NCI-H146 (cell line): ENCODE measurements at places on chromosomes 4 and X.

DNA sequence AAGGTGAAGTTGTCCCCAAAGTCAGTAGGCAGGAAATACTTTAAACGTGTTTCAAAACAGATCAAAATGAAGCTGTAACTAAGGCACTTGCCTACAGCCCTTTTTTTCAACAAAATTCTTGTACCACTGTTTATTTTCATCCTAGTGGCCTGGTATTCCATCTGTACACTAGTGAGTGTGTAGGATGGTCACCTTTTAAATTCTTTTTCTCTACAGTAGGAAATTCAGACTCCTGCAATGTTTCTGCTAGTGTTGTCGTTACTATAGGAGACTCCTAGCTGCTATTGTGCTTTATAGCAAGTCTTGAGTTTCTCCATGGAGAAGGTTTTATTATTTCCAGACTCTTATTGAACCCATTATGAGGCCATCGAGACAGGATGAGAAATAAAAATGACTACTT lies 7.0 kb upstream of the NHS start:
- no peak for DNase-seq

DNA sequence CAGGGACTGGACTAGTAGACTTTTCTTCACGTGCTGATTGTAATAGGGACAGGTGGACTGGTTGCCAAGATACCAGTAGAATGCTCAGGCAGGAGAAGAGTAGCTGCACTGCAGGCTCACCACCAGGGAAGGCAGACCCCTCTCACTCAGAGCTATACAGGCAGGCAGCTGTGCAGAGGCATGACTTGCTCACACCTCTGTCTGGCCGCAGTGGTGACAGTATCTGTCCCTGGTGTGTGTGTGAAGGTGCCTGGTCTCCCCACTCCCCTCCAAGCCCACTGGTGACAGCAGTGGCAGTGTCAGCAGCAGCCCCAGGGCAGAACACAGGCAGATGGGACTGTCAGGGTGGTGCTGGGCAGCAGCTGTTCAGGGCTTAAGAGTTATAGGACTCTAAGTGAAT lies 140.7 kb downstream of the RPS6KA6 start:
- peak; percentile 52 for DNase-seq

DNA sequence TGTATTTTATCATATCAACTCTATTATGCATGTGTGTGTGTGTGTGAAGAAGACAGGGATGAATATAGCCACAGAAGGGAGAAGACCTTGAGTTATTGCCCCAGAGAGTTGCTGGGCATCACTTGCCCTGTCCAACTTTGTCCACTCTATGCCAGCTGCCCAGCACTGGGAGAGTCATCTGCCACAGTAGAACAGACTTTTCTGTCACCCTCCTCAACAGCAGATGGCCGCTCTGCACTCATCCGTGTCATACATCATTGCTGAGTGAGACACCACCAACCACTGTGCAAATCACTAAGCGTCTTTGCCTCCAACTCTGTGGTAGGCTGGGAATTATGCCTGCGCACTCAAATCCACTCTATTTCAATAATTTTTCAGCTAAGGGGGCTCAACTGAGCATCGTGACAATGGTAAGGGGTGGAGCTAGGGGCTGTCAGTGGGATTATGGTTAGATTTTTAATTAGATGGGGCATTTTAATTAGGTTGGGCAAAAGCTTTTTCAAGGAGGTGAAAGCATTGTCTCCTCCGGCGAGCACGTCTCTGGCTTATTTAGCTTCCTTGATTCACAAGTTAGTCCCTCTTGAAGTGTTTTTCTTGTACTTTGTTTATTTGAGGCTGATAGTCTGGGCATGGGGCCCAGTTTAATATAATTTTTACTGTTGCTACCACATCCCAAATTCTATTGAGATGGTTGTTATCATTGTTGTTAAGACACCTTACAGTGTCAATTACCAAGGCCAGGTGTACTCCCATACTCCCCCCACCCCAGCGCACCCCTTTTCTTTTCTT lies 100.1 kb upstream of the KLF3 start:
- DNase-seq: no peak

- DNase-seq: peak; percentile 50
Measured at GRCh38 chrX:38804682-38805431, 3.6 kb downstream of the MID1IP1 start.

DNA sequence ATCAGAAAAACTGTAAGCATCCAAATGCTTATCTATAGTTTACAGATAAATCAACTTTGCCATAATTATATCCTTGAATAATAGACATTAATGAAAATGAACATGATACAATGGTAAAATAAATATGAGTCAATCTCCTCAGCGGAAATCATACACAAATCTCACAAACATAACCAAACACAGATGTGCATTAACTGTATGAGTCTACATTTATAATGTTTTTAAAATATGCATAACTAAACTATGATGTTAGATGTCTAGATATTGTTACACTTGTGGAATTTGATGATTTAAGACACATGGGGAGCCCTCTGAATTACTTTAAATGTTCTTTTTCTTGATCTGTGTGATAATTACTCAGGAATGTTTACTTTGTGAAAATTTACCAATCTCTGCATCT lies 951.2 kb downstream of the TECRL start:
- DNase-seq: no peak

GRCh38 chr4:90215286-90215685 lies 88.1 kb downstream of the CCSER1 start:
- no peak for DNase-seq

- DNase-seq: no peak
Measured at GRCh38 chr4:107991945-107992630, 2.4 kb downstream of the HADH start.

GRCh38 chr4:105374071-105374470 lies 99.8 kb downstream of the PPA2 start:
- no peak for DNase-seq

- DNase-seq: no peak
Measured at GRCh38 chrX:119917877-119918276, 22.2 kb downstream of the AKAP14 start.

DNA sequence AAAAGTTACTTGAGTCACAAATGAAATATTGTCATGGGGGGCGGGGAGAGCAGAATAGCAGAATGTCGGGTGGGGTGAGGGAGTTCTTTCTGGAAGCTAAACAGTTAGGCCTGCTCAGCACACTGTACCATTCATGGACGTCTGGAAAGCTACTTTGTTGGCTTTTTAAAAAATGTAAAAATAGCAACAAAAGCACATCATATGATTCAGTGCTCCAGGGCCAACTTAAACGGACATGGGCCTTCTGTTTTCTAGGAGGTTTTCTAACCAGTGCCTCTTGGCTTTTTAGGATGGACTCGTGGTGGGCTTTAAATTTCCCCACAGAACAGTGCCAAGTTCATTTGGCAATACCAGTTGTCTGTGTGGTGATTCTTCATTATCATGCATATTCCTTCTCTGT lies 57.4 kb upstream of the CLCN4 start:
- DNase-seq: no peak

DNA sequence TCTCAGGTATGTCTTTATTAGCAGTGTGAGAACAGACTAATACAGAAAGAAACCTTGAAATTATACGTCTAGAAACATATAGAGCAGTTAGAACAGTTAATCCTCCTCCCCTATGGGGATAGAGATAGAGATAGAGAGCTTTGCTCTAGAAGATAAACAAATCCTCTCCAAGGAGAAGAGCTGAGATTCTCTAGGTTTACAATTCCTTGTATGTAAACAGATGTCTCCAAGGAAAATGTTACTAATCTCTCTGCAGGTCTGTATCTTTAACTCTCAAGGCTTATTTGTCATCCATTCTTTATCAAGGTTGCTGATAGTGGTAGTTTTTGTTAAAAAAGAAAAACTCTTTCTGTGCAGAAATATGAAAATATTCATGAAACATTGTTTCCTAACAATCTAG lies 282.1 kb upstream of the GIMD1 start:
- no peak for DNase-seq

DNA sequence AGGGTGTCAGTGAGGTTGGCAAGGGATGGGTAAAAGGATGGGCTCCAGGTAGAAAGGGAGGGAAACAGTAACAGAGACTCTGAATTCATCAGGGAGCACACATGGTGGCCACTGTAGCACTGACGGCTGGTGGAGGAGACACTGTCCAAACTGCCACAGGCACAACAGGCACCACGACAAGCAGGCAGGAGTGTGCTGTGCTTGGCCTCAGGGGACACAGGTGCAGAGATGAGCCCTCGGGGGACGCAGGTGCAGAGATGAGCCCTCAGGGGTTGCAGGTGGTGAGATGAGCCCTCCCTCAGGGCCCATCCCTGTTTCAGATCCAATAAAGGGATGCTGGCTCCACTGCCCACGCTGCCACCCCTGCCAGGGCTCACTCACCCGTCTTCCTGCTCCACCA lies 7.6 kb downstream of the PDE6B start:
- peak; percentile 92 for DNase-seq

GRCh38 chr4:165368114-165368513 lies 10.7 kb upstream of the CPE start:
- peak; percentile 62 for DNase-seq

GRCh38 chr4:127829014-127829413 lies 46.9 kb downstream of the HSPA4L start:
- DNase-seq: no peak

- DNase-seq: no peak
Measured at GRCh38 chr4:47696823-47697222, 141.0 kb downstream of the CORIN start.

DNA sequence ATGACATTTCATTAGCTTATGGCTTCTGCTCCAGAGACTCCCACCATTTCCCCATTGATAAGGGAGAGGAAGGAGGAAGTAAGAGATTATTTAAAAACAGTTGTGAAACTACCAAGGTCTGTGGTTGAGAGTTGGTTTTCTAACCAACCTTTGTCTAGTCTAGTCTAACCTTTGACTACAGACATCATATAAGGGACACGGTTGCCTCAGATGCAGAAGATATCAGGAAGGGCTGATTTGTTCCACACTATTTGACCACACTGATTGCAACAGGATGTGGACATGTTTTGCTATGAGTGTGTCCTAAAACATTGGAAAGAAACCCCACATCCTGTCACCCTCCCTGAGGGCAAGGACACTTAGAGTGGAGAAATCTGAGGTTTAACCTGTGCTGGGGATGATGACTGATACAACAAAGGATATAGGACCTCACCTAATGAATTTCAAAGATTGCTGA lies 53.0 kb downstream of the COQ2 start:
- DNase-seq: no peak

GRCh38 chr4:117481742-117482141 lies 396.4 kb upstream of the TRAM1L1 start:
- no peak for DNase-seq

DNA sequence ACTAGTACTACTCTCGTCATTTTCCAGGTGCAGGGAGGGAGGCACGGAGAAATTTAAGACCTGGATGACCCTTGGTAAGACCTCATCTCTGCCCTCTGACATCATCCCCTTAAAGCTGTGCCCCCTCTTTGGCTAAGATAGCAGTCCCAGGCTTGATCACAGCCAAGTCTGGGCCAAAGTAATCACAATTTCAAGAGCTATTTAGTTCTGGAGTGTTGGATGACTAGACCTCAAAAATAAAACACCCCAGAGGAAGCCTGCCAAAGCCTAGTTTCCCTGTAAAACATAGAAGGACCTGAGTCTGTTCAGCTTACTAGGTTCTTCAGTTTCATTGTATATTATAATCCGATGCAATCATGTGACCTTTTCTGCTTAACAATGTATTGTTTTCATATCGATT lies 144.6 kb upstream of the ARHGEF9 start:
- DNase-seq: no peak

- no peak for DNase-seq
Measured at GRCh38 chr4:184810720-184811119, 15.0 kb downstream of the ACSL1 start.

- no peak for DNase-seq
Measured at GRCh38 chr4:6154875-6155274, 45.5 kb downstream of the JAKMIP1 start.
